Stimulated activated CD4-positive, alpha-beta T cell treated with anti-CD3 and anti-CD28 coated beads, TNF-alpha, amount 100 ng/mL, for 24 hours (primary cell): ENCODE measurements at places on chromosomes 7 and 10.

DNA sequence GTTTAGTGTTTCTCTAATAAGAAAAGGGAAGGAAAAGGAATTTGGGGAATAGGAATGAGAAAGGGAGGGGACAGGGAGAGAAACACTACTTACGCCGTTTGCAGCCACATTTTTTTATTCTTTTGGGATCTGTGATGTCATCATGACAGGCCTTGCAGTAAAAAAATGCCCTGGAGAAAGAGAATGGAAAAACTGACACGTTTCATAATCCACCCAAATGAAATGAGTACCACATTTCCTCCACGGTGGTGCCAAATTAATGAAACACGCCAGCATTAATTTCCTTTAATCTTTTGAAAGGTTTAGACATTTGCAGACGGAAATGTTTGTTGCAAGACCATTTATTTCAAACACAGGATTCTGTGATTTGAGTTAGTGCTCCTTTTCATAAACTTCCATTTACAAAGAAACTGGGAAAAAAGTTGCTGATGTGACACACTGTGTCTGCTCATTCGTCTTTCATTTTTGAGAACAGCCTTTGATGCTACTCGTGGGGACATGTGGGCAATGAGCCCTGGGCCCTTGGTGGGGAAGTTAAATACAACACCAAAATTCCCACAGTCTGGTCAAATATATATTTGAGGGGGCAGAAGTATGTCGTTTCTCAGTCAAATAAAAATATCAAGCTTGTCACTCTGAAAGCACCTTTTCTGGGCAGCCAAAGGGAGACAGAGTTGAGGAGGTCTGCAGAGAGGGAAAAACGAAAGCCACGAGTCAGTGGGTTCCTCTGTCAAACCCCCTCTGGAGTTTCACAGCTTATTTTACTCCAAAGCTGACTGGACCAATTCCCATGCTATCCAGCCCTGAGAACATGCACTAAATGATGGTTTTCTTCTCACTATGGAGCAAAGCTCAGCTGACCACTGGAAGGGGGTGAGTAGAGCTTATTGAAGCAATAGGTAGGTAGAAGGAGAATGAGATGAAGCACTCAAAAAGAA is 625.5 kb downstream of the KCNMA1 start:
- DNase-seq = no peak

- DNase-seq = no peak
Measured at GRCh38 chr7:33649476-33650441, 255.6 kb upstream of the BMPER start.

DNA sequence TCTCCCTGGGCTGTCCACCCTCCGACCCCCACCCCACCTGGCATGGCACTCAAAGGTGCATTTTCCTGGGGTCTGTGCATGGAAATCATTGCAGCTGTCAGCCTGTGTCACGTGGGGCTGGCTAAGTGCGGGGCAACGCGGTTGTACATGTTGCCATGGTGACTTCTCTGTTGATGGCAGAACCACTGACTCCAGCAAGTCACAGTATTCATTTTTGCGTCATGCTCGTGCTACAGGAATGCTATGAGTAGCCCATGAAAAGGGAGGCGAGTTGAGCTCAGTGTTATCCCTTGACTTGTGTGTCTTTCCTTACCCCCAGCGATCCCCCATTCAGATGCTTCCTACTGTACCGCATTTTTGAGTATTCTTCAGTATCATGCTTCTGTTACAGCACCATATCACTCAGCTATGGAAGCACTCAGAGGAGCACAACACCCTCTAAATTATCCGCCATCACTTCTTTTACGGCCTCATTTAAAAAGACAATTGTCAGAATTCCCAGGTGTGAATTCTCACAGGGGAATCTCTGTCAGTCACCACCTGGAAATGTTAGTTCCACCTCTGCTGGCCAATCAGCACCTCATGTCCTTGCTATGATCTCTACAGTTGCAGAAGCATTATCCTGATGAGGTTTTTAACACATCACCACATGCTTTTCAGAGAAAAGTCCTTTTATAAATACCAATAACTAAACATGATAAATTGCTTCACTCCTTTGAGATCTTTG is 194.4 kb upstream of the C7orf33 start:
- no peak for DNase-seq

GRCh38 chr7:149772956-149773434 is 393 bp downstream of the ZNF467 start:
- DNase-seq = no peak

- DNase-seq = no peak
Measured at GRCh38 chr10:52115823-52116222, 198.3 kb upstream of the DKK1 start.
